Jurkat, Clone E6-1 (cell line): ENCODE measurements at places on chromosomes 1 and 21.

GRCh38 chr1:153538315-153538821 is 2.4 kb downstream of the S100A5 start:
- DNase-seq: no peak

DNA sequence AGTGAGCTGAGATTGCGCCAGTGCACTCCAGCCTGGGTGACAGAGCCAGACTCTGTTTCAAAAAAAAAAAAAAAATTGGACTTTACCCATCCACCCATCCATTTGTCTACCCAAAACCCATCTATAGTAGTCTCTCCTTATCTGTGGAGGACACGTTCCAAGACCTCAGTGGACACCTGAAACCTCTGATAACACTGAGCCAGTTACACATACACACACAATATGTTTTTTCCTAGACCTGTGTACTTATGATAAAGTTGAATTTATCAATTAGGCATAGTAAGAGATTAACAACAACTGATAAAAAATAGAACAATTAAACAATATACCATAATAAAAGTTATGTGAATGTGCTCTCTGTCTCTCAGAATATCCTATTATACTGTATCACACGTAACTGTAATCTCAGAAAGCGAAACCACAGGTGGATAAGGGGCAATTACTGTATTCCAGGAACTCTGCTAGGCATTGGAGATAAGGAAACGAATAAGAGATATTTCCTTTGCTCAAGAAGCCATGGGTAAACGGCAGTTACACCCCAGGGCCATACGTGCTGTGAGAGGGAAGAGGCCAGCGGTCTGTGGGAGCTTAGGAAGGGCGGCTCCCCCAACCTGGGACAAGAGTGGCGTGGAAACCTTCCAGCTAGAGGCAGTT is 84.2 kb upstream of the DISP3 start:
- no peak for DNase-seq

- DNase-seq: no peak
Observed at GRCh38 chr1:193308438-193308837, 122.0 kb upstream of the B3GALT2 start.

GRCh38 chr1:206518206-206518605 is 10.9 kb downstream of the RASSF5 start:
- no peak for DNase-seq

DNA sequence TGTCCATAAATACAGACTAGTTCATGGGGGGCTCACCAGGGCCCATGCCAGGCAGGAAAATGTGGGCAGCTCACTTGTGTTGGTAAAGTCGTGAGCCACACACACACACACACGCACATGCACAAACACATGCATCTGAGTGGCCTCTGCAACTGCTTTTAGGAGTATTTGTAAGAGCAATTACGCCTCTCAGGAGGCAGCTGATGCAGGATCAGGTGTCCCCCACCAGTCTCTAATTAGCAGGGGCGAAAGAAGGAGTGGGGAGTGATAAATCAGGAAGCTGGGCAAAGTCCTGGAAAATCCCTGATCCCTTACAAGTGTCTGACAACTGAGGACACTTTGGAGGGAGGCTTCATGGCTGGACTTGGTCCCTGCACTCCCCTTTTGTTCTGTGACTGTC is 5.7 kb upstream of the IVL start:
- DNase-seq: no peak

DNA sequence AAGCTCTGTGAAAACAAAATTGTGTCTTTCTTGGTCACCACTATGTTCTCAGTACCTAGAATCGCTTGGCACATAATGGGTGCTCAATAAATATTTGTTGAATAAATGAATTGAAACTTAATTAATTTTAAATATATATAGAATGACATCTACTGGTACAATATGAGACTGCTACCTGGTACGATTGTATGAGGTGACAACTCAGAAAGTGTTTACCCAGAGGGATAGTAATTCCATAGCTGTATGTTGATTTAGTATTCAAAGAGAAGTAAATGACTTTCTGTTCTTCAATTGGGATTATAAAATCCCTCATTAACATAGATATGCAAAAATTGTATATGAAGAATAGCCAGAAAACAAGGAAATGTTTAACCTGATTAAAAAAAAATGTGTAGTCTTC is 128.7 kb downstream of the RPS6KC1 start:
- DNase-seq: no peak

DNA sequence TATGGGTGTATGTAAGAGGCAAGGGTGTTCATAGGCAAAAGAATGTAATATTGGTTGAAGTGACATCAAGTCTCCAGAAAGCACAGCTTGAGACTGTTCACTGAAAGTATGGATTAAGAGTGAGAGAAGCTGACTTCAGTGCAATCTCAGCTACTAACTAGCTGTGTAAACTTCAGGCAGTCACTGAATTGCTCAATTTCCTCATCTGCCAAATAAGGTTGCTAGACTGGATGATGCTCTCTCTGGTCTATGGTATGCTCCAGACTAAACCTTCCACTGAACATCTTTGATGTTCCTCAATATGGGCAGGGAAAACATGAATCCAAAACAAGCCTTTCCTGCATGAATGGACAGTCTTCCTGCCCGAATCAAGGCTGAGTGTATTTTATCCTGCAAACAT is 111.8 kb upstream of the USH2A start:
- DNase-seq: no peak

DNA sequence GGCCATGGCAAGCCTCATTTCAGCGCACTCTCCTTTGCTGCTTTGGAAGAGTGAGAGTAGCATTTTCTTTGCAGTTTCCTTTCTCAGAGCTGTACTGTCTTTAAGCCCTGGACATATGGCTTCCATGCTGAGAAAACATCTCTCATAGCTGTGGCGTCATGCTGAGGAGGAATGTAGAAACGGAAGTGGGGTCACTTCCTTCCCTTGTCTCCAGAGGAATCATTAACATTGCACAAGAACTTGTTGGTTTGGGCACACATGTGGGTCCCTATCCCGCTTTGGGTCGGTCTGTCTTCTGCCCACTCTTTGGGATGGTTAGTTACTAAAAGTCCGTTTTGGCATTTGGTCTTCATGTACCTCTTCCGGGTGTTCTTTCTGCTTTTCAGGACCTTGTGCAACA is 5.6 kb downstream of the MFN2 start:
- DNase-seq: no peak

GRCh38 chr21:34743831-34744230 is 75.0 kb downstream of the CLIC6 start:
- no peak for DNase-seq

GRCh38 chr1:186188736-186189135 is 186.3 kb downstream of the TPR start:
- no peak for DNase-seq

DNA sequence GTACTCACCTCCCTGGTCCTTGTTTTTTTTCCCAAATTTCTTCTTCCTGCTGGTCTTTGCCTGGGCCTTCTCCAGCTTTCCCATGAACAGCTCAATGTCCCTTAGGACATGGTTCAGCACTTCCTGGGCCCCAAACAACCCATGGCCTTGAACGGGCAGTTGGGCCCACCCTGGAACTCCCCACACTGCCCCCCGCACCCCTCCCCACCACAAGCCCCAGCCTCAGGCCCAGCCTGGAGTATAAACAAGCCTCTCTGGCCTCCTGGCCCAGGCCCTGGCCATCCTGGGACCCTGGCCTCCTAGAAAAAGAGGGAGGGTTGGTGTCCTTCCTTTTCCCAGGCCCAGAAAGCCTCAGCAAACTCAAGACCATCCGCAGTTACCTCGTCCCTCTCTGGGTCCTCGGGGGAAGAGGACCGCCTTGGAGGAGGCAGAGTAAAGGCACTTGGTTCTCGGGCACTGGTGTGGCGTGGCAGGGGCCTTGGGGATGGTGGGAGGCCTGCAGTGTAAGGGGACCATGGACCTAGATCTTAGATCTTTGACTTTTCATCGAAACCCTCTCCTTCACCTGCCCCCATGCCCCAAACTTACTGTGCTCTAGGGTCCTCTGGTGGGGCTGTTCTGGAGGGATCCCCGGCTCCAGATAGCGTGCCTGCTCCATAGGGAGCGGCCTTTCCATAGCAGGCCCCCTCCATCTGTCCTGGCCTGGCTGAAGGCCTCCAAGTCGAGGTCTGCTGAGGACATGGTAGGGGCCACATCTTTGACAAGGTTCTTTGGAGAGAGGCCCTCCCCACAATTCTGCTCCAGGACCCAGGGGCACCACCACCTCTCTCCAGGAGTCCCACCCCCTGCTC is 5.6 kb downstream of the EPS8L3 start:
- DNase-seq: no peak

DNA sequence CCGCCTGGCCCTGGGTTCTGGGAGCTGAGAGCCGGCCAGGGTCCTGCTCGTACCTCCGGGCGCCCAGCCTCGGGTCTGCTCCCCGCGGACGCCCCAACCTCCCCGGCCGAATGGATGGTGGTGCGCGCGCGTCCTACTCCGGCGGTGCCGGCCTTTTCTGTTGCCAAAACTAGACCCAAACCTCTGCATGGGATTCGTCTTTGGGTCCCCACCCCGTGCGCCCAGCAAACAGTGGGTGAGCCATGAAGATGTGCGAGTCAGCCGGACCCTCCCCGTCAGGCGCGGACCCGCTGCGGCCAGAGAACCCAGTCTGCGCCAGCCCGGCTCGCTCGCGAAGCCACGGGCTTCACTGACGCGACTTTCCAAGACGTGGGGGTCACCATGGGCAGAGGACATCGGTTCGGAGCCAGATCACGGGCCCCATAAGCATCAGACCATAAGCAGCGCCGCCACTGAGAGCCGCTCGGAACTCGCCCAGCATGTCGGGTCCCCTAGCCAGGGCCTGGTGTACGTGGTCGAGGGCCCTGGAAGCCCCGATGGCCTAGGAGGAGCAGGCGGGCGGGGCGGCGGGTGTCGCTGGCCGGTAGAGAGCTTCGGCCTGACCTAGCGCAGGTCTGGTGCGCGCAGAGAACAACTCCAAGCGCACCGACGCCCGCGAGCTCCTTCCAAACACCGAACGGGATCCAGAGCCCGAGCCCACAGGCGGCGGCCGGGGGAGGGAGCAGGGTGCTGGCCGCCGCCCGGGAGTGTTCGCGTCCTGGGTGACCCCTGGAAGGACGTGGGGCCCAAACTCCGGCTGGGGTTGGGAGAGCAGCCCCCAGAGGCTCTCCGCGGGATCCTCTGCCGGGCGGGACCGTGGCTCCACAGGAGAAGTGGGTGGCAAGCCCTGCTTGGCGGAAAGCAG is 1.0 kb upstream of the TP73 start:
- no peak for DNase-seq

DNA sequence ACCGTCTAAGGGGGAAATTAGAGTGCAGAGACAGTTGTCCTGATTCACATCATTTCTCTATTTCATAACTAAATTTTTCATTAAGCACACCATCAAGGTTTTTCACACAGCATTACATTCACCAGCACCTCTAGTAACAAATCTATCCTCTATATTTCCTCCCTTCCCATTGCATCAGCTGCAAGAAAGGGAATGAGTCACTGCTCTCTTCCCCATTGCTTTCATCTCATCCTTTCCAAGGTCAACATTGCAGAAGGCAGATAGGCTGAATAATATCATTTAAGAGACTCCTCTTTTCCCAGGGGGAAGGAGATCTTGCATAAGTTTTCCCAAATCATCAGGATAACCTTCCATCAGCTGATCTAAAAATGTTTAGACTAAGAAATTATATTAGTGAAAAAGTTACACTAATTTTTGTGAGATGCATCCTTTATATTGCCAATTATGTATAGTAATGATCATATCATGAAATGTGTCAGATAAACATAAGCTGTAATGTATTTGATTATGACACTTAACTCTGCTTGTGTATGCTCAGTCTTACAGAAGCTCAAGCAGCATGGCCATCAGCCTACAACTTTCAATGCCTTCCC is 4.3 kb downstream of the INTS7 start:
- no peak for DNase-seq

DNA sequence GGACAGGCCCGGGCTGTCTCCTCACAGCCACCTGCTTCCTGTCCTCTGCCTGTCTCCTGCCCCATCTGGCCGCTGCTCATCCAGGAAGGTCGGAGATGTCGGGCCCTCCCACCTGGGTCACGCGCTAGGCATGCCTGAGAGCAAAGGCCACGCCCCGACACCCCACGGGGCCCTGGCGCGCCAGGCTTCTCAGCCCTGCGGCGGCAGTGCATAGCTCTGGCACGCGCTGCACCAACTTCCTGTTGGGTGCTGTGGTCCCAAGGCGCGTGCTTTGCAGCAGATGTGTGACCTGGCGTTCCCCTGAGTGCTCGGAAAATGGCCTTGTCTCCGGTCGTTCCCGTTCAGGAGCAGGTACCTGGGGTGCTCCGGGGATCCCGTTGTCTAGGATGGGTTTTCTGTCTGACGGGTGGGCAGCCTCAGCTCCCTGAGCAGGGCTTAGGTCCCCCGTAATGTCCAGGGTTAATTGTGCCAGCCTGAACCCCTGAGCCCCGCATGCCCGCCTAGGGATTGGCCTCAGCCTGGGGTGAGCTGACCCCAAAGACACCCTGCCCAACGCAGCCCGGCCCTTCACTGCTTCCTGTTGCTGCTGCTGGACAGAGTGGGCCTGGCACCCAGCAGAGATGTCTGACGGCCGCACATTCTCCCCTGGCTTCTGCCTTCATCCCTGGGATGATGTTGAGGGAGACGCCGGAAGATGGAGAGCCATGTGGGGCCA is 19.4 kb upstream of the KCNAB2 start:
- peak; percentile 93 for DNase-seq

- DNase-seq: no peak
Observed at GRCh38 chr1:27469334-27469733, 20.6 kb downstream of the WASF2 start.

- no peak for DNase-seq
Observed at GRCh38 chr1:19941206-19941568, 17.8 kb upstream of the PLA2G2E start.

GRCh38 chr1:9452516-9453140 is 86.6 kb upstream of the SLC25A33 start:
- no peak for DNase-seq

DNA sequence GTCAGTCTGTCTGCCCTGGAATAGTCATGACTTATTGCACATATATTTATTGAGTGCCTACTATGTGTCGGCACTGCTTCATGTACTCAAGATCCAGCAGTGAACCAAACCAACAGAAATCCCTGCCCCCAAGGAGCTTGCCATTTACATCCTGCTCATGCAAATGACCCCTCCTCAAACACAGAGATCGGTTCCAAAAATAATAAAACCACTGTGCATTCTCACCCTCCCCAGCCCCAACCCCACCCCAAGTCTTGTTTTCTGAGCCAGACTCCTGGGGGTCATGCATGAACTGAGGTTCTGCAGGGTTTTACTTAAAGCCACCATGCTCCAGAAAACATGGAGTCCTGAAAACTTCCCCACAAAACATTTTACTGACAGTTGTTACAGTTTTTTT is 61.9 kb downstream of the KIAA0040 start:
- DNase-seq: no peak
